ENCODE measurements at places on chromosomes 12 and 14.
A peak's percentile ranks its signal among the peaks of the same experiment; 100 is the strongest.

- DNase-seq = peak; percentile 43
Observed at GRCh38 chr12:12334367-12335040, 15.5 kb downstream of the MANSC1 start.

GRCh38 chr12:93795352-93795751, 118.2 kb downstream of the CRADD start:
- DNase-seq = no peak

- no peak for DNase-seq
Observed at GRCh38 chr14:57755018-57755521, 110.8 kb downstream of the SLC35F4 start.

GRCh38 chr14:71557351-71557750, 374.9 kb upstream of the RGS6 start:
- no peak for DNase-seq

GRCh38 chr12:55915482-55915859, 12.2 kb downstream of the PYM1 start:
- no peak for DNase-seq

Measured in G401 (cell line).